Activated naive CD8-positive, alpha-beta T cell treated with anti-CD3 and anti-CD28 coated beads for 36 hours (primary cell): ENCODE measurements at places on chromosomes 11 and 22. TPM values are rescaled to one million over a fixed set of nuclear protein-coding genes. Genes with fewer than 3 reads are reported as not detected.
A peak's percentile ranks its signal among the peaks of the same experiment; 100 is the strongest.

SLC22A6 gene
- total RNA-seq = not detected

OR51B5 gene
- total RNA-seq = not detected

CHRDL2 gene
- total RNA-seq = not detected

BACE1 gene
- total RNA-seq = 0.90 TPM

DNA sequence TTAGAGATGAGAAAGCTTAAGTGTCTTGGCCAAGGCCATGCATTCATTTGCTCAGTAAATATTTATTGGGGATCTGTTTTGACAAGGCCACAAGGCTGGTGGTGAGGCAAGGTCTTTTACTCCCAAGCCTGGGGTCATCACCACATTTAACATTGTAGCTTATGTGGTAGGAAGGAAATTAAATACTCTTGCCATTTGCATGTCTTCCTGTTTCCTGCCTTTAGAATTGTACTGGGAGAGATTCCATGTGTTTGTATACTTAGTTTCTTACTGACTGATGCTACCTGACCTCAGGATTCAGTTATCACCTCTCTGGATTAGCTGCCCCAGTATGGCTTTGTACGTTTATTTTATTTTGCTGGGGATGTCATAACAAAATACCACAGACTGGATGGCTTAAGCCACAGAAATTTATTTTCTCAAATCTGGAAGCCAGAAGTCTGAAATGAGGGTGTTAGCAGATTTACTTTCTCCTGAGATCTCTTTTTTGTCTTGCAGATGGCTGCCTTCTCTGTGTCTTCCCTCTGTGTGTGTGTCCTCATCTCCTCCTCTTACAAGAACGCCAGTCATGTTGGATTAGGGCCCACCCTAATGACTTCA, 44.8 kb downstream of the SPECC1L start:
- no peak overlapping the region for H3K27ac ChIP-seq
- peaks cover 18% of the 10 kb centered on the region for H3K36me3 ChIP-seq
- DNase-seq = no peak
- no peak overlapping the region for H3K4me3 ChIP-seq

GRCh38 chr11:34263441-34264091, 94.2 kb downstream of the ABTB2 start:
- DNase-seq = no peak
- H3K36me3 ChIP-seq = no peaks in the 10 kb centered on the region
- H3K27me3 ChIP-seq = no peaks in the 10 kb centered on the region
- no peak overlapping the region for H3K4me3 ChIP-seq
- peaks cover 5% of the 10 kb centered on the region for H3K4me1 ChIP-seq

DNA sequence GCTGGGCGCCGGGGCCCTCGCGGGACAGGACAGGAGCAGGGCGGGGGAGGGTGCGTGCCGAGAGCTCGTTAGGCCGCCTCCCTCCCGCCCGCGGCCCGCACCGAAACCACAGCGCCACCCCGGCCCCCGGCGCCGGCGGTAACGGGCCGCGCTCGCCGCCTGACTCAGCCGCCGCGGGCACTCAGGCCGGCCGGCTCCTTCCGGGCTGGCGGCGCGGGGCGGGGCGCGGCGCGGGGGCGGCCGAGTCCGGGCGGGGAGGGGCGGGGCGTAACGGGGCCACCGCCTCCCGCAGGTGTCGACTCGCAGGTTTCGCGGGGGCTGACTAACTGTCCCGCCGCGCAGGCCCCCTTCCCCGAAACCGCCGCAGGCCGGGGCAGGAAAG, at the start of gene AP5B1:
Gene AP5B1, minus strand, starts transcription at position 207 of the 382 bp plus-strand sequence. CDS start 385 bp downstream, outside the sequence.
- H3K4me3 ChIP-seq = peak within 1 kb of the TSS; percentile 83
- H3K27ac ChIP-seq = peak within 1 kb of the TSS; percentile 89
- H3K36me3 ChIP-seq = peaks cover 7% of the 10 kb centered on the region
- peak; percentile 84 for DNase-seq

DNA sequence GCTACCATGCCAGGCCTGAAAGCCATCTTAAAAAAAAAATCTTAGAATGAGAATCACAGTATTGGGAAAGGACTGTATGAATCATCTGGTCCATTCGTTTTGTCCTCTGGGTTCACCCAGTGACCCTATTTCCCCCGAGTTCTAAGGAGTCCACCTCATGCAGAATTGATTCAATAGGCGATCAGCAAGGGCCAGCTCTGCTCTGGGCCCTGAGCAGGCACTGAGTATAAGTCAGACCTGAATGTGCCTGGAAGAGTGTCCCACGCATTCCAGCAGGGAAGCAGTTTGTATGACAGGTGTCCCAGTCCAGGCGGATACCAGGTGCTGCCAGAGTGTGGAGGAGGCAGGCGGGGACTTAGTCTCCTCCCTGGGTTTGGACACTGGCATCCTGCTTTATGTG, 883 bp upstream of the HMOX1 start:
- no peak overlapping the region for H3K4me3 ChIP-seq
- no peak for DNase-seq
- peaks cover 50% of the 10 kb centered on the region for H3K27me3 ChIP-seq
- no peaks in the 10 kb centered on the region for H3K36me3 ChIP-seq

GRCh38 chr11:11568651-11569229, 53.1 kb downstream of the GALNT18 start:
- no peak for DNase-seq
- H3K4me3 ChIP-seq = no peak overlapping the region
- H3K4me1 ChIP-seq = peaks cover 12% of the 10 kb centered on the region
- H3K27me3 ChIP-seq = no peaks in the 10 kb centered on the region
- no peaks in the 10 kb centered on the region for H3K36me3 ChIP-seq

- no peaks in the 10 kb centered on the region for H3K36me3 ChIP-seq
- H3K27me3 ChIP-seq = no peaks in the 10 kb centered on the region
- H3K27ac ChIP-seq = no peak overlapping the region
- no peaks in the 10 kb centered on the region for H3K4me1 ChIP-seq
- H3K4me3 ChIP-seq = no peak overlapping the region
Measured at GRCh38 chr22:33515795-33516194, 404.5 kb downstream of the LARGE1 start.

GRCh38 chr11:34155057-34155756, 49.8 kb downstream of the NAT10 start:
- peaks cover 9% of the 10 kb centered on the region for H3K36me3 ChIP-seq
- no peak overlapping the region for H3K4me3 ChIP-seq
- no peak overlapping the region for H3K27ac ChIP-seq
- H3K27me3 ChIP-seq = no peaks in the 10 kb centered on the region
- no peak for DNase-seq
